T-helper 2 cell (primary cell): ENCODE measurements at places on chromosomes 16 and 17.

- no peak for DNase-seq
These were observed 2.3 kb downstream of the SALL1 start for GRCh38 chr16:51148678-51149228.

- no peak for DNase-seq
These were observed 4.1 kb upstream of the SMIM5 start for GRCh38 chr17:75629157-75629556.

DNA sequence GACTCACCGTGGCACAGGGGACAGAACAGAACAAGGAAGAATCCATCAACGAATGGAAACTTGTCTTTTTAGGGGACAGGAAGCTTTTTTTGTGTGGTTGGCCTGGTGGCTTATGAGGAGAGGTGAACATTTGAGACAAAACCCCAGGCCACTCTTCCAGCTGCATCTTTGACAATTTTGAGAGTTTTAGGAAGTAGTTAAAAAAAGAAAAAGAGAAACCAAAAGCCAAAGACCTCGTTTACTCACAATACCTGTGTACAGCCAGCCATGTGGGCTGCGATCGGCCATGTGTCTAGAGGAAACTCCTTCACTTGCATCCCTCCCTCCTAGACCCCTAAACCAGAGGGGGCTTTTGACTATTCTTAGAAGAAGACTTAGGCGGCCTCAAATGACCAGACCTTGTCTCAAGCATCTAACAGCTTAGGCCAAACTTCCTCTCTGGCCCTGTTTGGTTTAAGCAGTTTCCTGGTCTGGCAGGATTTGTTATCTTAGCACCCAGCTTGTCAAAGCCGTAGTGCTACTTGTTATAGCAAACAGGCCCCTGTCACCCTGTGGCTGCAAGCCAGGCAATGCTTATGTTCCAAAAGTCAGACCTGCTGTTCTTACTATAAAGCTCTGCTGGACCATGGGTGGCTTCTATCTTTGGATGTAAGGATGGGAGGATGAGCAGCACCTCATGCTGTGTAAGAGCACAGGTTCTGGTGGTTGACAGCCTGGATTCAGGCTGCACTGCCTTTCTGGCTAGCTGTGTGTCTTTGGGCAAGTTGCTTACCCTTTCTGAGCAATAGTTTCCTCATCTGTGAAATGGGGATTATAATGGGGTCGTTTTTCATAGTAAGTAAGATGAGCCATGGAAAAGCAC, 17.7 kb downstream of the KSR1 start:
- DNase-seq: no peak

DNA sequence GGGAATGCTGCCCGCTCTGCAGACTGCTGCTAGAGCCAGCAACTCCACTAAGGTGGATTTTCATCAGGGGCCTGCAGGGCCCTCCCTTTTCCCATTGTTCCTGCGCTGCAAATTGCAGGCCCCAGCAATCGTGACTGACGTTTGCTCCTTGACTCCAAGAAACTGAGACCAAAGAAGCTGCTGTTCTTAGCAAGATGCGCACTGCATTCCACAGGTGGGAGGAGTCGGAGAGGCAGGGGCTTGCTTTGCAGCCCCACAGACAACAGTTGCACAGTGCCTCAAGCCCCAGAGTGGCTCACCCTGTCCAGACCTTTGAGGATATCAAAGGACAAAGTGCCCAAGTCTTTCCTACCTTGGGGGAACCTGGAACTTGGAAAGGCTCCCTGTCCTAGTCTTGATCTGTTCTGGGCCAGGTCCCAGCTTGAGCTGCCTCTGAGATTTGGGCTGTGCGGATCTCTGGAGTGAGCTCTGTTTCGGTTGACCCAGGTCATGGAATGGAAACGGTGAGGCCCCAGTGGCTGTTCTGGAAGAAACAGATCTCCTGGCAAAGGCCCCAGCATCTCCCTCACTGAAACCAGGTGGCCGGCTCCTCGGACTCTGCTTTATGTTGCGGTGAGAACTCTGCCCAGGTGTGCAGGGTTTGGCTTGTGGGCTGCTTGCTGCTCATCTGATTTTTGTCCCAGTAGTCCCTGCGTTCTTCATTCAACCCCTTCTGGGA, 24.9 kb downstream of the PLCD3 start:
- DNase-seq: no peak

GRCh38 chr17:77045441-77046041, 95.2 kb upstream of the SEC14L1 start:
- no peak for DNase-seq

GRCh38 chr16:80973991-80974390, 32.7 kb downstream of the CMC2 start:
- no peak for DNase-seq

- DNase-seq: no peak
These were observed 58.3 kb downstream of the STH start for GRCh38 chr17:46057366-46057765.

- no peak for DNase-seq
These were observed 28.9 kb downstream of the OR1D5 start for GRCh38 chr17:3034578-3034920.

DNA sequence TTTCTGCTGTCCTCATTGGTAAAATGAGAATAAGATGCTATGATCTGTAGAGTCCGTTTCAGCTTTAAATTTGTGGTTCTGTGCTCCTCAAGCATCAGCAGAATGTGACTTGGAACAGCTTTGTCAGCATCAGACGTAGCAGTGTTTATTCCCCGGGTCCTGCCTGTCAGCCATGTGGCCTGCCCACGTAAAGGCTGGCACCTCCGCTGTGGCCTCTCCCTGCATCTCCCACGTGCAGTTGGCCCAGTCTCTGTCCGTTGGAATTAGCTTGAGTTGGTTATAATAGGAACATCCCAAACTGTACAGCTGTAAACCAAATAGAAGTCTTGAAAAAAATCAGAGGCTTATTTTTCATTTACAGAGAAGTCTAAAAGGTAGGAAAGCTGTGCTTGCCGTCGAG, 61.7 kb downstream of the ARHGAP44 start:
- no peak for DNase-seq

DNA sequence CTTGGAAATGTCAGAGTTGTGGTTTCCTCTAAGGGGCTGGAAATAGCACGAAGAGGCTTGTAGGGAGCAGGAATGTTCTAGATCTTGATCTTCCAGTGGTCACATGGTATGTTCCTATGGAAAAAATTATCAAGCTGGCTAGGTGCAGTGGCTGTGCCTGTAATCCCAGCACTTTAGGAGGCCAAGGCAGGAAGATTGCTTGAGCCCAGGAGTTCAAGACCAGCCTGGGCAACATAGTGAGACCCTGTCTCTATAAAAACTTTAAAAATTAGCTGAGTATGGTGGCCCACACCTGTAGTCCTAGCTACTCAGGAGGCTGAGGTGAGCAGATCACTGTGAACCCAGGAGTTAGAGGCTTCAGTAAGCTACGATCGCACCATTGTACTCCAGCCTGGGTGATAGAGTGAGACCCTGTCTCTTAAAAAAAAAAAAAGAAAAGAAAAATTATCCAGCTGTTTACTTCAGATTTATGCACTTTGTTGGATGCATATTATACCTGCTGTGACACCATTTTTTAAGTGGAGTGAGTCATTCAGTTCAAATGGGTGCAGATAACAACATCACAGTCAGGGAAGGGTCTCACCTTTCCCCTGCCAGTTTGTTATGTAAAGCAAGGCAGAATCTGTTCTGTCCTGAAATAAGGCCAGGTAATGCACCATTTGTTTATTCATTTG, 65.7 kb upstream of the LYRM9 start:
- DNase-seq: no peak

DNA sequence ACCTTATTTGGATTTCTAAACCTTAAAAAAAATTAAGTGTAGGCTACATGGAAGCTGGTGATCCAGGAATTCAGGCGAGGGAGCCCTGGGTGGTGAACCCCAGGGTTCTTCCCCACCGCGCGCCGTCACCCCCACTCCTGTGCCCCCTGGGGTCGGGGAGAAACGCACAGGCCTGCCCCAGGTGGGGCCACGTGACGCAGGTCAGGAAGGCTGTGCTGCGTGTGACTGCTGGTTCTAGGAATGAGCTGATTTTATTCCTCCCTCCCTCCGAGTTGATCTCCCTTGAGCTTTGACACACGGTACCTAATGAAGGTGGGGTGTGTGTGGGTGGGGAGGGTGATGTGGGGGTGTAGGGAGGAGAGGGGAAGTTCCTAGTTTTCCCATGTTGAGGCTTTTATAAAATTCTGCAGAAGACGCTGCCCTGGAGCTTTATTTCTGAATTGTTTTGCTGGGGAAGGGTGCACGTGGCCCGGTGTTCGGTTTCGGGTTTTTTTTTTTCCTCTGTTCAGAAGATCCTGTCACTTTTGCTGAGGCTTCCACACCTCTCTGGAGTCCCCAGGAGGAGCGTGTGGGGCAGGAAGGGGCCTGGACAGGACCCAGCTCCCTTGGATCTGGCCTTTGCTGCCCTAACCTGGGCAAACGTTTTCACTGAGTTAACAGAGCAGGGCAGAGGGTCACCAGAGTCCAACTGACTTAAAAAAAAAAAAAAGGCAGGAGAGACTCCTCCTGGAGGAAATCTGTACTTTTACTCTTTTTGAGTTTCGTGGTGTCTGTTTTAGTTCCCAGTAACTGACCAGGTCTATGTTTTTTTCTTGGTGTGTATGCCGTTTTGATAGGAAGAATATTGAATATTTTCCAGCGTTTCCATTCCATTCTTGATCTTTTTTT, 55.8 kb upstream of the GSE1 start:
- DNase-seq: no peak

- DNase-seq: no peak
These were observed 1.6 kb downstream of the CHD9 start for GRCh38 chr16:53056392-53056881.

DNA sequence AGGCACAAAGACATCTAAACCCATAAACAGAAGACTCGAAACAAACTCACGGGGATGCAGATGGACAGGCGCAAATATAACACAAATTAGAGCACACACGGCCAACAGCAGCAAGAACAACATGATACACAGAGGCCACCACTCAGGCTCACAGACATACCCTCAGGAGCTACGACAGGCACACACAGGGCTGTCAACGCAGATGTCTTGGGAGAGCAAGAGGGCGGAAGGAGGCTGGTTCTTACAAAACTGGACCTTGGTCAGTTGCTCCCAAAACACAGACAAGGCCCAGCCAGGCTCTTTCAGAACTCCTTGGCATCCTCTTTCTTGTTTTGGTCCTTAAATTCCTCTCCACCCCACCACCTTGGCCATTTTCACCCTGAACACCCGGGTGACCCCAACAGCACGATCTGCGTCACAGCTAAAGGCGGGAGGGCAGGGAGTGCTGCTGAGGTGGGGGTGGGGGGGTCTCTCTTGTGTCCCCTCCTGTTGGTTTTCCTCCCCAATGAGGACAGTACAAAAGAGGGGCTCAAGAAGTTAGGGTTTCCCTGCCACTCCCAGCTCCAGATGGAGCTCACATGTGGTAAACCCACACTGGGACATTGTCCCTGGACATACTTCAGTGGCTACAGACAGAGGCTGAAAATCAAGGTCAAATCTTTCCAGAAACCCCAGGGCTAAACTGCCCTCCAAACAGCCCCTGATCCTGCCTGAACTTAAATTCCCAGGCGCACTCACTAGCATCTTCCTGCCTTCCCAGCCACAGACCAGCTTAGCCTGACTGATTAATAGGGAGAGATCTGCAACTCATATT, 221.3 kb downstream of the C16orf78 start:
- no peak for DNase-seq

DNA sequence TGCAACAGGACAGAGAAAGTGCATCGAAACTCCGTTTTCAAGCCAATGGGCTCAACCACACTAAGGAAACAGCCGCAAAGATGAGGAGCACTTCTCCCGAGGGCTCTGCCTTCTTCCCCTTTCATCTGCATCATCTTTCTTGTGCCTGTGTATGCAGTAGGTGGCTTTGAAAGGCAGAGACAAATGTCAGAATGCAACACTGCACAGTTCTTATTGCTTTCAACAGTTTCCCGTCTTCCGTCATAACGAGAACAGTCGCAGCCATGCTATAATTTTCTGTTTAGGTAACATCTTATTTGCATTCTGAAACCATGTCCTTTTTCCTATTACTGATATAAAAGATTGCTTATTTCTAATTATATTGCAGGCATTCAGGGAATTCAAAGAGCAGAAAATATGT, 205.2 kb downstream of the SLC39A11 start:
- peak; percentile 27 for DNase-seq

GRCh38 chr16:72664056-72664508, 383.8 kb downstream of the ZFHX3 start:
- DNase-seq: no peak

DNA sequence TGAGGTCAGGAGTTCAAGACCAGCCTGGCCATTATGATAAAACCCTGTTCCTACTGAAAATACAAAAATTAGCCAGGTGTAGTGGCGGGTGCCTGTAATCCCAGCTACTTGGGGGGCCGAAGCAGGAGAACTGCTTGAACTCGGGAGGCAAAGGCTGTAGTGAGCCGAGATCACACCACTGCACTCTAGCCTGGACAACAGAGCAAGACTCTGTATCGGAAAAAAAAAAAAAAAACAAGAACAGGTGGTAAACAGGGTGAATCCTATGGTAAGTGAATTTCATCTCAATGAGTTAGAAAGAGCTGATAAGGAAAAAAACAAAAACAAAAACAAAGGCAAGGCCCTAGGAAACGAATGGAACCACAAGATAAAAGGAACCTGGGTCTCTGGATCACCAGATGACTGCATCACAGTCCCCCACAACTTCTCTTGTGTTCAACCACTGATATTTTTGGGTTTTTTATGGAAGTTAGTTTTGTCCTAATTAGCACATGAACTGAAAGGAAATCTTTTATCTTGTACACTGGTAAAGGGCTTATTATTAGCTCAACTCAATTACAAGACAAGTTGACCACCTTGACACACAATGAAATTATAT, 21.0 kb downstream of the GLG1 start:
- no peak for DNase-seq

- no peak for DNase-seq
These were observed 16.1 kb downstream of the G6PC3 start for GRCh38 chr17:44086364-44087311.

DNA sequence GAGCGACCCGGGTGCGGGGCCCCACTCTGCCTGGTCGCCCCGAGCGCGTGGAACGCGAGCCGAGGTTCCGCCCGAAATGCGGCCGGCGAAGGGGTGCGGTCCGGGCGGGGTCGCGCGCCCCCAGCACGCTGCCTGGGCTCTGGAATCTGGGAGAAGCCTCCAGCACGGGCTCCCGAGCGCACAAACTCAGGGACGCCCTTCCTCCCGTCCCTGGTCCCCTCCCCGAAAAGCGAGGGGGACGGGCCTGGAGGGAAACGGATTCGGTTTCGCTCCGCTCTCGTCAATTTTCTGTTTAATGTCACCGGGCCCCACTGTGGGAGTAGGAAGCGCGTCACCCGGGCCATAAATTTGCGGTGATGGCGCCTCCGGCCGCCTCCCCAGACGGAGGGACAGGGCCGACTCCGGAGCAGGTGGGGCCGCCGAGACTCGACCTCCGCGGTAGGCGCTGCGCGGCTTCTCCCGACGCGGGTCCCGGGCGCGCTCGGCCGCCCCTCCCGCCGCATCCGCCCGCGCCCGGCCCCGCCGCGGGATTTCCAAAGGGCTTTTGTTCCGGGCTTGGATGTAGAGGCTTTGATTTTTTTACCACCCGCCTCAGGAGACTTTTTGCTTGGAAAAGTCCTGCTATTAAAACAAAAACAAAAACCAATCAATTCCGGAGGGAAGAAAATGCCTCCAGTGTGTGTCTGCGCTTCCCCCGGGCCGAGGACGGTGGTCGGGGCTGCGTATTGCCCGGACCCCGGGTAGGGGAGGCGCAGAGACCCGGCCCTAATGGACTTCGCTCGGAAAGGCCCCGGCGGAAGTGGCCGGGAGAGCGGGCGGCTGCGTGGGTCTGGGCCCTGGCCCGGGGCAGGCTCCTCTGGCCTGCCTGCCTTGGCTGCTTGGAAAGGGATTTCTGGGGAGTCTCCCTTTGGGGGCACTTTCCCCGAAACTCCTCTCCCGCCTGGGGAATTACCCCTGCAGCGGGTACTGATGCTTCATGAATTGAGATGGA, 7.9 kb upstream of the BAHCC1 start:
- no peak for DNase-seq
